ENCODE measurements at places on chromosomes 6 and 20.

GRCh38 chr6:79335133-79335674, 100.7 kb upstream of the HMGN3 start:
- no peak for DNase-seq

DNA sequence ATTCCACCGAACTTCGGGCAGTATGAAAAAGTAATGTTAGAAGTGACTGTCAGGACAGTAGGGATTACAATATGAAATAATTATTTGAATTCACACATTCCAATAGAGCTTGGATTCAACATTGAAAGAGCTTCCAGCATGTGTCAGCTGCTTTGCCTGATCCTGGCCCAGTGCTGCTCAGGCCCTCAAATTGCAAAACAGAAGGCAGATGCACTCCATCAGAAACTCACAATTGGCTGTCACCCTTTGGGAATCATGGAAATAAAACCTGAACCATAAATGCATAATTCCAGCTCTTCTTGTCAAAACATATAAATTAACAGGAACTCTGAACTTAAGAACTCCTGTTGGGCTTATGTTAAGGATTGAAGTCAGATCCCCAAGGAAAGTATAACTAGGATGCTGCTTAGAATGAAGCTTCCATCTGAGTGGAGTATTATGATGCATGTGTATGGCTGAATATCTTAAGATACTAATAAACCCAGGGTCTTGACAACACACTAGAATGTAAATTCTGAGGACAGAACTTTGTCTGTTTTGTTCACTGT, 1.8 kb upstream of the NDUFAF4 start:
- no peak for DNase-seq

GRCh38 chr6:6546318-6547109, 42.0 kb upstream of the LY86 start:
- no peak for DNase-seq

DNA sequence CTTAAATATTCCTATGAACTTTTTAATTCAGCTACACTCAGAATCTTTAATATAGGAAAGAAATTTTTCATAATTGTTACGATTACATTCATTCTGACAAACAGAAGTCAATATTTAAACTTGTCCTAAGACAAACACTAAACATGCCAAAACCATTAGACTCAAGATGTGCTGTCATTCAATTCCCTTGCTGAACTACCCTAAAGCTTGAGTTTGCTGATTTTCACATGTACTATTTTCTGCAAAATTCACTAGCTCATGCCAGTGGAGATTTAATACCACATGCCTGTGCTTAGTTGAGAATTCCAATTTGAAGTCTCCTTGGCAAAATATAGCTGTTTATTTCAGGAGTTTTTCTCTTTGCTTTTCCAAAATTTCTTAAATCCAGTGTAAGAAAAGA, 448.0 kb downstream of the COL12A1 start:
- DNase-seq: no peak

- DNase-seq: no peak
These were observed 71.6 kb downstream of the GPX5 start for GRCh38 chr6:28597217-28597835.

DNA sequence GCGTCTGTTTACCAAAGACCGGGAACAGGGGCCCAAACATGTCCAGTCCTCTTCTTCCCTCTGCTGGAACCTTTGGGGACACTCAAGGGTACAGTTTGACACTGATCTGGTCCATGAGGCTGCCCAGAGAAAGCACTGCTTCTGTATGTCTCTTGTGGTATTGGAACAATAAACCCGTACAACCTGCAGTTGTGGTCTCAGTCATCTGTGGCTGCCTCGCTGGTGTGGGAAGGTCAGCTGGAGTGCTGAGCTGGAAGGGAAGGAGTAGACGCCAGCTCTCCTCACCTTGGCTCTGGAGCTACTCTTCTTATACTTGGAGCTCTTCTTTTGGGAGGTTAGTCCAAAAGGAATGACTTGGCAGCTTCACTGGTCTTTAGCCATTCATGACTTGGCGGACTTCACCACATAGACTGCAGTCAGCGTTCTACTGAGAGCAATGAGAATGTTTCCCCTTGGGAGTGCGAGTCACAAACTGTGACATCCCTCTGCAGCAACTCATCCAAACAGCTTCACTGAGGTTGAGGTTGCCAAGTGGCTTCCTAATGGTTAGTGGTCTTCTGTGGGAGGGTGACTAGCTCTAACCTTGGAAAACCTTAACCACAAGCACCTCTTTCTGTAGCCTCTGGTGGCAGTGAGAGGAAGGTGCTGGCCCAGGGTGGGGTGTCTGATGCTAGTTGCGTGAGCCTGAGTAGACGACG, 81.2 kb downstream of the ASXL1 start:
- no peak for DNase-seq

DNA sequence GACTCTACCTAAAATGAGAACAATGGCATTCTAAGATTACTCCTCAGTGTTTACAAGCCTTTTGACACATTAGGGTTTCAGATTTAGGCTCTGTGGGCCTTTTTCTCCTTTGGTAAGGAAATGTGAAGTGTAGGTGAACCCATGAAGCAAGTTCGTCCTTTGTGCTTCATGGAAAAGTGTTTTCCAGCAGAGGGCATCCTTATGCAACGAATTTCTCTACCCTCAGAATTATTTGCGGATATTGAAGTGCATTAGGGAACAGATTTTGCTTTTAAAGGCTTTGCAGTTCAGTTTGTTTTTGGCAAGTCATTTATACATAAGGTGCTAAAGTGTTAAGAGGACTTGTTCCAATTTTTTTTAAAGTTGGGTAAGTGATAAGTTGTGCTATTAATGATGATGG, 55.7 kb upstream of the FERMT1 start:
- no peak for DNase-seq

- DNase-seq: no peak
These were observed 4.0 kb upstream of the GJB7 start for GRCh38 chr6:87333033-87333432.

- DNase-seq: peak; percentile 39
These were observed 71.2 kb downstream of the RAMACL start for GRCh38 chr6:166515072-166515810.

- DNase-seq: no peak
These were observed 13.9 kb downstream of the MYB start for GRCh38 chr6:135195041-135195440.

- no peak for DNase-seq
These were observed 25.6 kb downstream of the WRNIP1 start for GRCh38 chr6:2790588-2791449.

- DNase-seq: no peak
These were observed 36.6 kb upstream of the NFATC2 start for GRCh38 chr20:51579137-51579536.

GRCh38 chr6:139290787-139291311, 949 bp downstream of the TXLNB start:
- no peak for DNase-seq

- no peak for DNase-seq
These were observed 7.5 kb downstream of the BEND6 start for GRCh38 chr6:56962441-56962840.

DNA sequence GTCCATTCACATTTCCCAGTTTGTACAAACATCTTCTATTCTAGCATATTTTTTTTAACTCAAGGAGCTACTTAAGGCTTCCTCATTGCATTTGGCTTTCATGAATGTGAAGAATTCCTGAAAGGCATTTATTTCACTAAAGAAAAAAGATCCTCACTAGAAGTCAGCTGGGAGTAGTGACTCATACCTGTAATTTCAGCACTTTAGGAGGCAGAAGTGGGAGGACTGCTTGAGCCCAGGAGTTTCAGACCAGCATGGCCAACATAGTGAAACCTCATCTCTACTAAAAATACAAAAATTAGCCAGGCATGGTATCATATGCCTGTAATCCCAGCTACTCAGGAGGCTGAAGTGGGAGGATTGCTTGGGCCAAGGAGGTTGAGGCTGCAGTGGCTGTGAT, 30.9 kb upstream of the XRN2 start:
- no peak for DNase-seq

DNA sequence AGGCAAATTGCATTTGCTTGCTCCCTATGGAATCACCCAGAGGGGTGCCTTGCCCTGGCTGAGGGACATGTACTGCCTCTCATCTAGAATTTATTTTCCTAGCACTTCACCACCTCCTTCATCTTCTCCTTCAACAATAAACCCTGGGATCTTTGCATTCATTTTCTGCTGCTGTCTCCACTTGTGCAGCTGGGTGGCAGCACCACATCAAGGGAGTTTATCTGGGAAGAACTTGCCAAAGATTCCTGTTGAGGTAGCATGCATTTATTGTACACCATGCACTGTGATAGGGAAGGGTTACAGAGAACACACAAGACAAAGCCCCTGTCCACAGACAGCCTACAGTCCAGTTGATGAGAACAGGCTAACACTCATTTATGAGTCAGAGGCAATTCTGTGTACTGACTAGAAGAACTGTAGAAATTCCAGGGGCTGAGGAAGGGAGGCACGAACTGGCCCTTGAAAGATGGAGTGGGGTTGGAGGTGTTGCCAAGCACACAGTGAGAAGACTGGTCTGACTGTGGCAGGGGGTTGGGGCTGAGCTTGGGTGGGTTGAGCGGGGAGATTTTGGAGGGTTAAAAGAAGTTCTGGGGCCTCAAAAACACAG, 17.5 kb downstream of the C20orf173 start:
- no peak for DNase-seq

DNA sequence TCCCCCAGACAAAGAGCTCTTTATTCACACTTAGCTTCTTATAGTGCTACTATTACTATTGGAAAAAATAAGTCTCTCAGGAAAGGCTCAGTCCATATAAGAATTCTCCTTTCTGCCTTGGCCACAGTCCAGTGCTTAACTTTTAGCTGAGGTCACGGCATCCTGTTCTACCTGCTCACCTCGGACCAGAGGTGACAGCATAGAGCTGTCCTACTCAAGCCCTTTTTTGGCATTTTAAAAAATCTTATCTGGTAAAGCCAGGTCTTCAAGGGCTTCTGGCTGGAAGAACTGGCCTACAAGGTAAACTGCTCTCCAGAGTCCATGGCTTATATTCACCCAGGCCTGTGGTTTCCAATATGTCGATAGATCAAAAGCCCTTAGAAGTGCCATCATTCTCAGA, 109.7 kb downstream of the RCAN2 start:
- no peak for DNase-seq

DNA sequence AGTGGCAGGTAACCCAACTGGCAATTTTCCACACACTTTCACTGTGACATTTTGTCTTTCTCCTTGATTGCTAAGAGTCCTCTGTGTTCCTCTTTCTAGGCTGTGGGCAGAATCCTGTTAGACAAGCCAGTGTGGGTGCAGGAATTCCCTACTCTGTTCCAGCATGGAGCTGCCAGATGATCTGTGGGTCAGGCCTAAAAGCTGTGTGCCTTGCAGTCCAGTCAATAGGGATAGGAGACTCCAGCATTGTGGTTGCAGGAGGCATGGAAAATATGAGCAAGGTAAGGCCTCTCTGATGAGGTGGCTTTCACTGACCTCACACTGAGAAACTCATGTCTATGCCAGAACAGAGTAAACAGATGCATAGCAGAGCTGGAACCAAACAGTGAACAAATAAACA, 5.1 kb downstream of the ACAT2 start:
- DNase-seq: no peak

- DNase-seq: no peak
These were observed 23.5 kb upstream of the BACH2 start for GRCh38 chr6:90319979-90320685.

DNA sequence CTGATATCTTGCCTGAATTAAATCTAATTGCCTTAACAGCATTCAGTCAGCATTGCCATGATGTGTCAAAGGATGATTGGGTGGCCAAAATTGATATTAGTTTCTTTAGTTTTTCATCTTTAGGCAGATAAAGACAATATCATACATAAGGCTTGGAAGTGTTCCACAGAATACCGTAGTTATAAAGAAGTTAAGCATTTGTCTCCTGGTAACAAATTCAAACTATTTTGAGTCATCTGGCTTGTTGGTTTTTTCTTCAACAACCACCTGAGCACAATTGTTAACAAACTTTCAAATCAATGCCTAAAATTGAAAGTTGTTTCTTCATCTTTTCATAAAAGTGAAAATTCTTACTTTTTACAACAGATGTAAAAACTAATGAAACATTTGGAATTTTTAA, 47.5 kb upstream of the ADGRF5 start:
- no peak for DNase-seq

DNA sequence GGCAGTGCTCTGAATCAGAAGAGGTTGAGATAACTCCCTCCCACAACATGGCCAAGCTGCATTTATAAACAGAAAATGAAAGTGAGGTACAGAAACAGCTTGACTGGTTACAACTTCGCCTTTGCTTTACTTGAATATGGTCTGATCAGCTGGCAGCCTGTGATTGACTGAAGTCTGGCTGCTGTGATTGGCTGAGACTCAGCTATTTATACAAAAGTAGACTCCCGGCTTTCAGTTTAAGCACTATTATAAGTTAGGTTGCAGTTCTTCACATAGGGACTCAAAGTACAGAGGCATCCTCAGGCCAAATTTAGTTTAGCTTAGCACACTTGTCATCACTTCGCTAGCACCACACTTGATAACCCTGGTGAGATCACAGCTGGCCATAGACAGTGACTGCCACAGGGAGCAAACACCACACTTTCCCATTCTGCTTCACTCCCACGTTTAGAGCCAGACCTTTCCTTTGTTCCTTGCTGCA, 362.6 kb downstream of the EPM2A start:
- no peak for DNase-seq
